Smooth muscle cell of trachea (primary cell): ENCODE measurements at places on chromosomes 12 and 14. TPM values are rescaled to one million over a fixed set of nuclear protein-coding genes. Genes with fewer than 3 reads are reported as not detected.

The CLEC2A gene
- total RNA-seq = not detected in 2 replicates

The KRT74 gene
- not detected in 2 replicates for total RNA-seq

The KRT3 gene
- total RNA-seq = not detected in 2 replicates

The KRT2 gene
- not detected in 2 replicates for total RNA-seq

The TAS2R9 gene
- not detected in 2 replicates for total RNA-seq

The SAMD4A gene
- total RNA-seq = 31.7 and 45.2 TPM in 2 replicates

The CRIP2 gene
- total RNA-seq = 59.5 and 67.5 TPM in 2 replicates

The PGAM5 gene
- 29.2 and 39.9 TPM in 2 replicates for total RNA-seq

The C12orf43 gene
- total RNA-seq = 13.8 and 14.2 TPM in 2 replicates

The PMCH gene
- total RNA-seq = not detected in 2 replicates

The NXPH4 gene
- 3.2 and 3.5 TPM in 2 replicates for total RNA-seq

The C12orf50 gene
- 0.17 TPM in 1 of 2 replicates, not detected in the other for total RNA-seq

The MAP1LC3B2 gene
- 0.87 and 0.99 TPM in 2 replicates for total RNA-seq

The COPZ1 gene
- 139 and 170 TPM in 2 replicates for total RNA-seq

The NINJ2 gene
- total RNA-seq = 0.29 and 3.3 TPM in 2 replicates

The TRIM9 gene
- 0.15 and 0.50 TPM in 2 replicates for total RNA-seq

The PLEKHG3 gene
- 0.87 and 1.5 TPM in 2 replicates for total RNA-seq

The PLEK2 gene
- total RNA-seq = 3.0 and 6.7 TPM in 2 replicates

The ZC2HC1C gene
- 1.2 and 2.5 TPM in 2 replicates for total RNA-seq

The KCNMB4 gene
- total RNA-seq = 0.17 and 0.44 TPM in 2 replicates

The CORO1C gene
- 235 and 306 TPM in 2 replicates for total RNA-seq

The FAM186B gene
- total RNA-seq = 0.29 and 0.99 TPM in 2 replicates

The EML5 gene
- total RNA-seq = 0.44 and 0.50 TPM in 2 replicates

The RBP5 gene
- total RNA-seq = 0.33 TPM in 1 of 2 replicates, not detected in the other

The CLEC6A gene
- not detected in 2 replicates for total RNA-seq

The CHGA gene
- 0.15 TPM in 1 of 2 replicates, not detected in the other for total RNA-seq

The REM2 gene
- total RNA-seq = 0.17 and 0.29 TPM in 2 replicates

The GYS2 gene
- not detected in 2 replicates for total RNA-seq

The OTUB2 gene
- 1.7 and 2.8 TPM in 2 replicates for total RNA-seq

The DAO gene
- total RNA-seq = not detected in 2 replicates

The PTCSC3 gene
- total RNA-seq = not detected in 2 replicates

The LRTM2 gene
- total RNA-seq = not detected in 2 replicates

The KRT86 gene
- total RNA-seq = not detected in 2 replicates

The EFS gene
- total RNA-seq = 1.7 and 4.8 TPM in 2 replicates

The TMPRSS12 gene
- not detected in 2 replicates for total RNA-seq

The SCAF11 gene
- 40.4 and 63.4 TPM in 2 replicates for total RNA-seq

The KRT6C gene
- not detected in 2 replicates for total RNA-seq

The SSPN gene
- 10.9 and 15.1 TPM in 2 replicates for total RNA-seq

The MSI1 gene
- not detected in 2 replicates for total RNA-seq

The BCL11B gene
- total RNA-seq = under 0.01 TPM in 1 of 2 replicates, not detected in the other

The EIF2B2 gene
- total RNA-seq = 58.8 and 70.3 TPM in 2 replicates

The MYF6 gene
- total RNA-seq = not detected in 2 replicates

The MYBPC1 gene
- not detected in 2 replicates for total RNA-seq

The SERPINA4 gene
- not detected in 2 replicates for total RNA-seq

The BDKRB2 gene
- 67.2 and 253 TPM in 2 replicates for total RNA-seq

The MYH6 gene
- total RNA-seq = not detected in 2 replicates

The BICDL1 gene
- total RNA-seq = under 0.01 TPM in 1 of 2 replicates, not detected in the other

The WSCD2 gene
- total RNA-seq = not detected in 2 replicates

The TMEM119 gene
- total RNA-seq = 388 and 611 TPM in 2 replicates

The MGAT4C gene
- total RNA-seq = not detected in 2 replicates

The GDF11 gene
- 10.2 and 18.4 TPM in 2 replicates for total RNA-seq

The VAMP1 gene
- total RNA-seq = 10.2 and 19.5 TPM in 2 replicates

The EMC9 gene
- 11.1 and 25.2 TPM in 2 replicates for total RNA-seq

The RD3L gene
- not detected in 2 replicates for total RNA-seq

The KRT75 gene
- not detected in 2 replicates for total RNA-seq

The ARHGAP9 gene
- not detected in 2 replicates for total RNA-seq

The CPNE6 gene
- not detected in 2 replicates for total RNA-seq
